Left cardiac atrium (tissue), 4 donors: ENCODE measurements at places on chromosomes 11 and 22. TPM values are rescaled to one million over a fixed set of nuclear protein-coding genes. Genes with fewer than 3 reads are reported as not detected.

Gene MMP10
- total RNA-seq: not detected

GRCh38 chr11:9736365-9736764 is 72.5 kb downstream of the SWAP70 start:
- DNase-seq: no peak

DNA sequence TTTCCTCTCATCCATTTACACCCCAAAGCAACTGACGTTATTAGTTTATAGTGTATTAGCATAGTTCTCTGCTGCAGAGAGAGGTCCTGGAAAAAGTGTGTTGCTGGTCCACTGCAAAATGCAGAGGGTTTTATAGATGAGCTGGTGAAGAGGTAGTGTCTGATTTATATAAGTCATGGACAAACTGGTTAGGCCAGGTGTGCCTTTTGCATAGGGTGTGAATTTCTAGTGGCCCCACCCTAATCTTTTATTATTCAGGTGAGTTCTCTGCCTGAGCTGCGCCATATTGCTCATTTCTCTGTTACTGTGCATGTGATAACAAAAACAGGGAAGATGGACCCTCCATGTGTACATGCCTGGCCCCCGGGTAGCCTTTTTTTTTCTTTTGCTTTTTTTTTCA is 43.1 kb upstream of the TRIM77 start:
- DNase-seq: no peak

DNA sequence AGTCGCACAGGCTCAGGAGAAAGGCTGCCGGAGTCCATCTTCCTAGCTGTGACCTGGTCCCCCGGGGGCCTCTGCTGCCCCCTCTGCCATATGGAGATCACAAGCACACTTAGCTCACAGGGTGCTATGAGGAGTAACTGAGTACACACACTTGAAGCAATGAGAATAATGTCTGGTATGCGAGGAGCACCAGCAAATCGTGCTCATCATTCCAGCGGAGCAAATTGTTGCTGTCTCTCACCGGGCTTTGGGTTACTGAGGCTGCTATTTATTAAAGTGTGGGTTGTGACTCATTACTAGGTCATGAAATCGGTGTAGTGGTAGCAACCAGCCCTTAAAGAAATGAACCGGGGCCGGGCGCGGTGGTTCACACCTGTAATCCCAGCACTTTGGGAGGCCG is 48.1 kb upstream of the EIF3D start:
- no peak for DNase-seq

DNA sequence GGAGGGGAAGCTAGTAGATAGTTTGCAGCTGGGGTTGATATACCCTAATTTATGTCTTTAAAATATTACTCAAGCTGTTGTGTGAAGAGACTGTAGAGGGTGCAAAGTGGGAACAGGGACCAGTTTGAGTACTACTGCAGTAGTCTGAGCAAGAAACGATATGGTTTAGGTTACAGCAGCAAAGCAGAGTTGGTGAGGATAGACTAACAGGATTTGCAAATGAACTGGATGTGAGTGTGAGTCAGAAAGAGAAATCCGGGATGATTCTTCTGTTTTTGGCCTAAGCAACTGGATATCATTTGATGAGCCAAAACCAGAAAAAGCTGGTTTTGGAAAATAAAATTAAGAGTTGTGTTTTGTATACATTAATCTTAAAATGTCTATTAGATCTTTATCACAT is 749.5 kb upstream of the CCDC90B start:
- no peak for DNase-seq

- DNase-seq: no peak
Observed at GRCh38 chr22:23397008-23397612, 183.0 kb downstream of the IGLL1 start.

Gene OR5AN1
- not detected for total RNA-seq

- no peak for DNase-seq
Observed at GRCh38 chr11:68321293-68322051, 9.1 kb downstream of the LRP5 start.

GRCh38 chr11:12868315-12869073 is 140.6 kb upstream of the RASSF10 start:
- no peak for DNase-seq

GRCh38 chr11:21396342-21397008 is 727.1 kb downstream of the NELL1 start:
- no peak for DNase-seq
